ENCODE measurements at places on chromosomes 4 and X.

- DNase-seq, result no peak
These were observed 234.5 kb upstream of the SLIT2 start for GRCh38 chr4:20017070-20017776.

- no peak for DNase-seq
These were observed 50.7 kb downstream of the PLAC1 start for GRCh38 chrX:134607523-134607922.

DNA sequence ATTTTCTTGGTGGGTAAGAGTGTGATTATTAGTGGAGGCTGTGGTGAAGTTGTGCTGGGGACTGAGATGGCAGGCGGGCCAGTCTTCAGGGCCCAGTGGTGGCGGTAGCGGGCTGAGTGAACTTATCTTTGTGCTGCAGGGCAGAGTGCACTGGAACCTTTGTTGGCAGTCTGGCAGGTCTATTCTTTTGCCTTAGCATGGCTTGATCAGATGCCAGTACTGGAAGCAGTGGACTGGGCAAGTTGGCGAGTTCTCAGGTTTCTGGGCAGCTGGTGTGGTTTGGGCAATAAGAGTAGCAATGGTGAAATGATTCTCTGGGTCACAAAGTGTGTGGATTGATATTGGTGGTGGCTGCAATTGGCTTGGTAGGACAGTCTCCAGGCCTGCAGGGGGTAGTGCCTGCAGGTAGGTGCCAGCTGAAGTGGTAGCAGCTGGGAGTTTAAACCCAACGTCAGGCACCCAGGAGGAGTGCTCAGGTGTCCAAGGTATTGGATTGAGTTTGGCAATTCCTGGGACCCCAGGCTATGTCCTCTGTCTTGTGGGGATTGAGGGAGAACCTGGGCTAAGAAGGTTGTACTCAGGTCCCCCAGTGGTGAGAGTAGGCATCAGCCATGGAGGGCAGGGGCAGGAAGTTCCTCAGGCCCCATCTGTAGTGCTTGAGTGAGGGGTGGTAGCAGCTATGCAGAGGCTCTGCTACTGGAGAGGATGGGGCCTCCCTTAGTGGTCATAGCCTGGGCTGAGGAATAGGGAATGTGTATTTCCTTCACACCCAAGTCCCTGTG lies 34.9 kb upstream of the SLC25A14 start:
- no peak for DNase-seq

GRCh38 chr4:122100508-122100907 lies 51.6 kb upstream of the BLTP1 start:
- no peak for DNase-seq

DNA sequence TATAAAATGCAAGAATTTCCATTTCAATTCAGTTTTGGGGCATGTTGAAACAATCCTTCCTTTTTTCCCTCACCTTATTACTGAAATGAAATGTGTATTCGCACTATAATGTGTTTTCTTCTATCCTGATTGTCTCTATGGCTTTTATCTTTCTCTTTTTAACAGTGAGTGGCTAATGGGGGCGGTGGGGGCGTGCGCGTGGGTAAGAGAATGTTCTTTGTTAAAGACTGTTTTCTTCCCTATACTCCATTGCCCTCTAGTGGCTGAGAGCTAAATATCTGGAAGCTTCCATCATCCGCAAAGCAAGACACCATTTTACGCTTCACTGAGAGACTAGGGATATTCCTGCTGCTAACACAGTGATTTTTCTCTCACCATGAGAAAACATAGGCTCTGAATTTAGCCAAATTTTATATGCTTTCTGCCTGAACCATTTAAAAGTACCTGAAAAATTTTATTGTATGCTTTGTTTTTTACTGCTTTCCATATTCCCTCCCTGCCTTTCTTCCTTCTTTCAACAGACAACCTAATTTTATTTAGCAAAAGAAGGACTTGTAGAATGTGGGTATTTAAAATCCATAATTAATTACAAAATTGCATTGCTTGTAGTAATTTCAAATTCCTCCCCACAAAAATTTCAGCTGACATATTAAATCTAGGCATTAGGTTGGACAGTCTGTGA lies 194.0 kb downstream of the GASK1B start:
- no peak for DNase-seq

GRCh38 chr4:152976212-152976761 lies 40.2 kb downstream of the FHDC1 start:
- no peak for DNase-seq
